ENCODE measurements at places on chromosomes 5 and 9. TPM values are rescaled to one million over a fixed set of nuclear protein-coding genes. Genes with fewer than 3 reads are reported as not detected.

DNA sequence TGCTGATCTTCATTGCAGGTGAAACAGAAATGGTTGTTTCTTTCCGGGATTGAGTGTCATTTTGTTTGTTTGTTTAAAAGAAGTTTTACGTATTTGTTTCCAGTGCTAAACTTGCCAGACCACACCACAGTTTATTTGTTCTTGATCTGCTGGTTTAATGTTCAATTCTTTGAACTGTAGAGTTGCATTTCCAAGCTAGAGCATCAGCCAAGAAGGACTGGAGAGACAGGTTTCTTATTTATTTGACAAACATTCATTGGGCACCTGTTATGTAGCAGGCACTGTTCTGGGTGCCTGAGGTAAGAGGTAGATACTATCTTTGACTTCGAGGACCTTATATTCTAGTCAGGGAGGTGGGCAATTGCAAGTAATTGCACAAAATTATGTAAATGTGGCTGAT lies 45.0 kb downstream of the MCCC2 start:
- no peak for DNase-seq

DNA sequence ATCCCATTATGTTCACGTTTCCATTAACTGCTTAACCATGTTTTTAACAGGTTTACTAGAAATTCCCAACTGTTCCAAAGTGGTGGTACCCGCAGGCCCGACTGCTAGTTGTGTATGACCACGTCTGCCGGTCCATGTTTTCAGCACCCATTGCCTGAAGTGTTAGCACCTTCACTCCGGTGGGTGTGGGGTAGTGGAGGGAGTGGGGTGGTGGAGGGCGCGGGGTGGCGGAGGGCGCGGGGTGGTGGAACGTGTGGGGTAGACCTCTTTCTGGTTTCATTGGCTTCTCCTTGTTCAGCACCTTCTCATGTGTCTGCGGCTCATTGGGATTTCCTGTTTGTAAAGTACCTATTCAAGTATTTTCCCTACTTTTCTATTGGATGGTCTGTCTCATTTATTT lies 37.7 kb downstream of the TPPP start:
- DNase-seq = no peak

- no peak for DNase-seq
Measured at GRCh38 chr9:26131886-26132285, 453.6 kb upstream of the TUSC1 start.

- no peak for DNase-seq
Measured at GRCh38 chr5:154308443-154309370, 118.2 kb downstream of the GALNT10 start.

ADGRD2 gene
- not detected for total RNA-seq

CNTFR gene
- 3.7 TPM for total RNA-seq

SV2C gene
- total RNA-seq = 0.13 TPM

All from kidney (tissue), 22 donors.